ENCODE measurements at places on chromosomes 7 and 10. TPM values are rescaled to one million over a fixed set of nuclear protein-coding genes. Genes with fewer than 3 reads are reported as not detected.

The SRI gene
- 76.1 TPM for total RNA-seq

The GRM3 gene
- total RNA-seq: not detected

The ABCB4 gene
- 4.2 TPM for total RNA-seq

The CPN1 gene
- total RNA-seq: not detected

The SPDYE16 gene
- 0.22 TPM for total RNA-seq

The GNGT1 gene
- total RNA-seq: not detected

The MCU gene
- total RNA-seq: 20.3 TPM

The FAM171A1 gene
- total RNA-seq: 8.3 TPM

The CFAP70 gene
- 2.0 TPM for total RNA-seq
